ENCODE measurements at places on chromosomes 5 and 9. TPM values are rescaled to one million over a fixed set of nuclear protein-coding genes. Genes with fewer than 3 reads are reported as not detected.

The HRCT1 gene
- not detected for total RNA-seq

The CCDC192 gene
- total RNA-seq, result not detected

The PCDHGB2 gene
- 0.20 TPM for total RNA-seq

The EIF4E1B gene
- not detected for total RNA-seq

The PAEP gene
- not detected for total RNA-seq

- no peak for DNase-seq
These were observed 226.6 kb upstream of the SLC24A2 start for GRCh38 chr9:20015427-20015931.

DNA sequence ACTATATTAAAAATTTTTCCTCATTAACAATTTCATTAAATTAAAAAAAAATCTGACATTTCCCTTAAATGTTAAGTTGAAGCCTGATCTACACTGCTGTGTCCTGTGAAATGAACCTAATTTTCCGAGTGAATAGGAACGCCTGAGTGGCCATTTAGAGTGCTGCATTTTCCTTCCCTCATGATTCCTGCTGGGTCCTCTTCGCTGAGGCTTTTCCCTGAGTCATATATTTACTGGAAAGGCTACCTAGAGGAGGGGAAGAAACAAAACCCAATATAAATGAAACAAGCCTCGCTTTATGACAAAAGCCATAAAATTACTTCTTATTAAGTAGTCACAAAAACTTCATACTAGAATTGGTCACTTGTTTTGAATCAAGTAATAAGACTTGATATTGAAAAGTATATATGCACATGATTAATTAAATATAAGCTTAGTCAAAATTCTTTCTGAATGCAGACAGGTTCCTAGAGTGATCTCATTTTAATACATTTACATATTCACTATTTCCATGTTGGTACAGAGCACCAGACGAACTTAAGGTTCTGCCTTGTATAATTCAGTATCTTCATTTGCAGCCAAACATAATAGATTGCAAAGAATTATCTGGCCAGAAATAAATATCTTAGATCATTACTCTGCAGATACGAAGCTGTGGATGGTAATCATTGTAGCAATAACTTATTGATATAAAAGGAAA lies 6.3 kb upstream of the ISCA1 start:
- DNase-seq, result no peak

DNA sequence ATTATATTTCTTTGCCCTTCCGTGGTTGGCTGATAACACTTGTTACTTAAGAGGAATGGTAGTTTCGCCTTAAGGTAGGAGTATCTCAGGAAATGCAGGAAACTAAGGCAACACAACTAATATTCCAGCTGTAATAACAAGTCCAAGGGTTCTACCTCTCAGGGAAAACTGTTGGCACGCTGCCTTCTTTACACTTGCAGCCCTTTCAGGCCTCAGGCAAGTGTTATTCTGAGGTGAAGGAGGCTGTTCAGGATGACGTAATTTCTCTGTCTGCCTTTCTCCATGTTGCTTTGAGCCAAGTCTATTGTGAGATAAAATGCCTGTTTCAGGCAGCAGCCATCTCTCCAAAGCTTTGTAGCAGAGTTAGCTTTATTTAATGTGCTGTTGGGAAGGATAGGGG lies 38.0 kb downstream of the VCAN start:
- no peak for DNase-seq

GRCh38 chr5:103021314-103021713 lies 98.6 kb downstream of the GIN1 start:
- no peak for DNase-seq

DNA sequence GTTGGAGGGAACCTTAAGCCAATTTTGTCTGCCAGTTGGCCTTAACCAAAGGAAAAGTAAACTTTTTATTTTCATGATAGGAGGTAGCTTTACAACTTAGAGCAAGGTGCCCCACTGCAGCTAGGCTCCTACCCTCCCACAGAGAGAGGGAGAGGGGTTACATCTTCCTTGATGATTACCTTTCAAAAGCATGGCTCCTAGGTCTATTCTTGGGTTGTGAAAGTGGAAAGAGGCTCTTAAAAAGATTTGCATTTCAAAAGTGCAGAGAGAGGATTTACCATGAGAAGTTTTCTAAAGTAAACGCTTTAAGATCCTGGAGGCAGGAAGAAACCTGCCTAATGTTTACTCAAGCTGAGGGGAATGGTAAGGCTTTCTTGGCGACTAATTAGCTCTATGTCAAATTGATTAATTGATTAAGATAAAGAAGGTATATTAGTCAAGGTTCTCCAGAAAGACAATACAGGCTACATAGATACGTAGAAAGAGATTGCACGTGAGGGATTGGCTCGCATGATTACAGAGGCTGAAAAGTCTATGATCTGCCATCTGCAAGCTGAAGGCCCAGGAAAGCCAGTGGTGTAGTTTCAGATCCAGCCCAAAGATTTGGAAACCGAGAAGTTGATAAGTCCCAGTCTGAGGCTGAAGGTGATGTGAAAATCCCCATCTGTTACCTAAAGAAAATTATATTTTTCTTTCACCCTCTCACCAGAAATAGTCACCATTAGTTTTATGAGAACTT lies 333.8 kb upstream of the CTNND2 start:
- DNase-seq, result no peak

GRCh38 chr5:11346336-11346735 lies 557.9 kb downstream of the CTNND2 start:
- DNase-seq, result no peak

DNA sequence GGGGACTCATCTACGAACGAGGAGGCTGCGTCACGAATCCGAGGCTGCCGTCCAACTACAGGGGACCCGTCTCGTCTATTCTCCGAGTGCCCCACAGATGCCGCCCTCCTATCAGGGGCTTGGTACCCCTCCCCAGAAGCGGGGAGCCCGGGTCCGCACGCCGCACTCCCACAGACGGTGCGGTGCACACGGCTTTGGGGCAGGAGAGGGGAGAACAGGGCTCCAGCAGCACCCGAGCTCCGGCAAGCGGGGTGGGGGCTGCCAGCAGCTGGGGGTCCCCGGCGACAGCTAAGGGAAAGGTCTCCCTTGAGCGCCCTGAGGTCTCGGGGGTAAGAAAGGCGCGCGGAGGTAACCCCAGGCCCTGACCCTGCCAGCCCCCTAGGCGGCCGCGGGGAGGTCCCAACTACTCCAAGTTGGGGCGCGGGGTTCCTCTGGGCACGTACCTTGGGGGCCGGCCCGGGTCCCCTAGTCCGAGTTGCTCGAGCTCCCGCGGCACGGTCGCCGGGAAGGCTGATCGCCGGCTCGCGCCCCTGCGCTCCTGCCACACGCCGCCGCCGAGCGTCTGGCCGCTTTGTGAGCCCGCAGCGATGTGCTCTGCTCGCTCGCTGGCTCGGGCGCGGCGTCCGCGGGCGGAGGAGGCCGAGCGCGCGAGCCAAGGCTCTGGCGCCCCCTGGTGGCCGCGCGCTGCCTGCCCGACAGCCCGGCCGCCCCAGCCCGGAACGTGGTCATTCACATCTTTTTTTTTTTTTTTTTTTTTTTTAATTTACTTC lies at the start of gene SPOCK1:
Gene SPOCK1 (minus strand): TSS at position 591 of the 770 bp plus-strand sequence.
- DNase-seq, result no peak

DNA sequence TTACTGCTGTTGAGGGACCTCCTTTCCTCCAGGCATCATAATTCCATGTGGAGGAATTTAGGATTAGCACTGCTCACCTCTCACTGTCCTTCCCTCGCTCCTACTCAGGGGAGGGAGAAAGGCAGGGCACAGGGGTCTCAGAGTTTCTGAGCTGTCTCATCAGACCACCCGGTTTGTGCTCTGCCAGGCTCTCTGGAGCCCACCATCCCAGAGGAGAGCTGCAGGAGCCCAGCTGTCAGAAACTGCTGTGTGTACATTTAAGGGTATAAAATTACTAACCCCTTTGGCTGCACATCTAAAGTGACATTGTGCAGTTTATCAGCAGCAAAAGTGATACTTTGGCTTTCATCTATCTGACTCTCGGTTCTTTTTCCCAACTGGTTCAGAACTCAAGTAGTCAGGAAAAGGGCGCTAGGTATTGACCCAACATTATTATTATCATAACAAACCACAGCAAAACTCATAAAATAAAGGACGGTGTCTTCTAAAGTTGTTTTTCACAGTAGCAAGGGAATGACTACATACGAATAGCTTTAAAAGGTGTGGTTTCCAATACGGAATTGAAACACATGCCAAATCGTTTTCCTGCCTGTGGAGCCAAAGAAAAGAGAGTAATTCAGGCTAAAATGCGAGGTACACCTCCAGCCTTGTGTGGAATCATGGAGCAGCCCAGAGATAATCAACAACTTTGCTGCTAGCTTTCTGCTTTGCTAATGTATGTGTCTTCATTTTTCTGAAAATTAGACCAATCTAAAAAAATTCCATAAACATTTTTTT lies 348.1 kb downstream of the TMEM167A start:
- no peak for DNase-seq

- no peak for DNase-seq
These were observed 31.0 kb downstream of the ABLIM3 start for GRCh38 chr5:149172261-149172660.

DNA sequence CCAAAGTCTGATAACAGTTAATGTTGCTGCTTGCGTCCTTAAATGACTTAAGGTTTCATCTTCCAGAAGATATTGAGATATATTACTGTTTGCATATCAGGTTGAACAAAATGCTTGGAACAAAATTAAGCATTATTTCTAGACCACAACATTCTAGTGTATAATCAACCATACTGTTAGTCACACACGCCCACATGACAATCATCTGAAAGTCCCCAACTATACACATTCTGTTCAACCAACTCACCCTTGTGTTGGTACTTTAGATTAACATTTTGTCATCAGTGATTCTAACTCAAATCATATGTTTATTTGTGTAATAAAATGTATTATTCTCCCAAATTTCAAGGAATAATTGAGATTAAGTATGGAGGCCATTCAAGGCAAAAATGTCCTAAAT lies 47.3 kb downstream of the LURAP1L start:
- no peak for DNase-seq

DNA sequence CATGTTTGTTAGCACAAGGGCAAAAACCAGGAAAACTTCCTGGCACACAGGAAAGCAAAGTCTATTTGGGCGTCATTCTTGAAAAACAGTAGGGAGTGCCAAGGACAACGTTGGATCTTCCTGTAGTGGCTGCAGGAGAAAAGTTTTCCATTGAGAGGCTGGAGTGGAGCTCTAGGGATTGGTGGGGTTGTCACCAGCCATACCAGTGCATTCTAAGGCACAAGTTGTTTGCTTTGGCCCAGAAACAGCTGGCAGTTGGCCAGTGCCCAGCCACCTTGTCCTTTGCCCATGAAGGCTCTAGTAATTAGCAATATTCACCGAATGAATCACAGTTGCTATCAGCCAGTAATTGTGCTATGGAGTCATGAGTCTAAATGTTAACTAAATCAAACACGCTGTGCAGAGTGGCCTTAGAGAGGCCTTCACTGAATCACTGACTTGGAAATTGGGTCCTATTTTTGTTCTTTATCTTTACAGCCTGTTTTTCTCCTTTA lies 26.4 kb downstream of the TNFSF15 start:
- no peak for DNase-seq

DNA sequence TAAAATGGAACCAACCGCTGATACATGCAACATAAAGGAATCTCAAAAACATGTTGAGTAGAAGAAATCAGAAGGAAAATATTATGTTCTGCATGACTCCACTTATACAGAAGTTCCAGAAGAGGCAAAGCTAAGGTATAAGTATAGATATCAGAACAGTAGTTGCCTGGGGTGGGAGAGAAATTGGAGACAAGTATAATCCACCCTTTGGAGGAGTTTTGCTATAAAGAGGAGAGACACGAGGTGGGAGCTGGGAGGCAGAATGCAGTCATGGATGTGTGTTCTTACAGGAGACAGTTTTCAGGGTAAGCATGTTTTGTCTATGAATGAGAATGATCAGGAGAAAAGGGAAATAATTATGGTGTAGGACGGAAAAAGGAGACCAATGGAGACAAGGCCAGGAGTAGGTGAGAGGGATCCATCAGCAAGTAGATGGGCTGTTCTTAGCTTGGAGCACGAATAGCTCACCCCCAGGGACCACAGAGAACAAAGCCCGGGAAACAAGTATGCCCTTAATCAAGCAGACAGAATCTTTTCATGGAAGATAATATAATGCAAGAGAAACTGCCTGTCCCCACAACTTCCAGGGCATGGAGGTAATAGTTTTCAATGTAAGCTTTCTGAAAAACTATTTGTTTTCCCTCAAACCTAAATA lies 72.2 kb downstream of the MED27 start:
- no peak for DNase-seq

DNA sequence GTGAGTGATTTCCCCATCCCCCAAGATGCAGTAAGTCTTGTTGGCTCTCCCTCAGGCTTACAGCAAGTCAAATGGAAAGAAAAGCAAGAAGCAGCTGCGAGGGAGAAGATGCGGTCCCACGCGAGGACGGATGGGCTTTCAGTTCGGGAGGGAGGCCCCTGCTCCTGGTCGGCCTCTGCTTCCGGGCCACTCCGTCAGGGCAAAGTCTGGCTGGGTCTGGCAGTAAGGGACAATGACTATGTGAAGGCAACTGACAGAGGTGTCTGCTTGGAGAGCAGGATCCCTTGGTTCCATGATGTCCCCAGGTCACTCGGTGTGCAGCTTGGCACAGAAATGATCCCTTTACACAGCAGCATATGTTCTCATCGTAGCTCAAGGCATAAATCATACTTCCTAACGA lies 146.7 kb downstream of the HSPA4 start:
- no peak for DNase-seq

DNA sequence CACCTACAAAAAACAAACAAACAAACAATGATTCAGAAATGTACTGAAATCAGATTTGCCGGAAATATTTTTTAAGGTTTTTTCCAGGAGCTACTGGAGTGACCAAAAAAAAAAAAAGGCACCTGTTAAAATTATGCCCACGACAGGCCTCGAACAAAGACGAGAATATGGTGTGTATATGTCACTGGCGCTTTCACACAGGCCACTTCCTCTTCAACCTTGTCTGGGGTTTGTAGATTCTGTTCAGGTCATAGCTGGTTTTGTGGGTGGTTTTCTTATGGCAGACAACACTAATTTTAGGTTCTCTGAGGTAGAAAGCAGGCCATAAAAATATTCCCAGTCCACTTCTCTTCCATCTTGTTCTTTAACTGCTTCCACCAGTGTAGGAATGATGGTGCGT lies 7.0 kb downstream of the NDUFB6 start:
- DNase-seq, result no peak

DNA sequence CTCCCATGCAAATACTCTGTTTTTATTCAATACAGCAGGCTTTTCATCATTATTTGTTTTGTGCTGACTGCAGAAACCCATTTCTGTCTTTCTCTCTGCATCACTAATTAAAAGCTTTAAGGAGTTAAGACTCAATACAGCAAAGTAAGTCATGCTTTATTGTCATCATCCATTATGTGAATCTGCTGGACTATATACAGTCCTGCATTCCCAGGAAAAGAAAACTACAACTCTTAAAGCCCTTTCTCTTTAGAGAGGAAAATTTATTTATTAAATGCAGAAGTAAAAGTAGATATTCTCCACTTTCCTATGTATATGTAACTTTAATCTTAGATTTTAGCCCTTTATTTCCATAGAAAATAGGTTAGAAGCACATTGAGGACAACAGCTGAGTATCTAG lies 706.6 kb upstream of the RGMB start:
- DNase-seq, result no peak

- no peak for DNase-seq
These were observed 101.5 kb downstream of the TAF11L14 start for GRCh38 chr5:17735761-17736160.

- DNase-seq, result no peak
These were observed 427.6 kb downstream of the NR2F1-AS1 start for GRCh38 chr5:93153461-93153860.
